ENCODE measurements at places on chromosomes 12 and 14.

GRCh38 chr12:68280240-68280639, 26.8 kb upstream of the IL22 start:
- no peak for DNase-seq

GRCh38 chr14:75125617-75126016, 1.2 kb downstream of the NEK9 start:
- DNase-seq, result peak; percentile 74

GRCh38 chr14:103886304-103887169, 39.2 kb upstream of the PPP1R13B start:
- DNase-seq, result no peak

- no peak for DNase-seq
Observed at GRCh38 chr14:24261256-24261968, 1.6 kb downstream of the TGM1 start.

DNA sequence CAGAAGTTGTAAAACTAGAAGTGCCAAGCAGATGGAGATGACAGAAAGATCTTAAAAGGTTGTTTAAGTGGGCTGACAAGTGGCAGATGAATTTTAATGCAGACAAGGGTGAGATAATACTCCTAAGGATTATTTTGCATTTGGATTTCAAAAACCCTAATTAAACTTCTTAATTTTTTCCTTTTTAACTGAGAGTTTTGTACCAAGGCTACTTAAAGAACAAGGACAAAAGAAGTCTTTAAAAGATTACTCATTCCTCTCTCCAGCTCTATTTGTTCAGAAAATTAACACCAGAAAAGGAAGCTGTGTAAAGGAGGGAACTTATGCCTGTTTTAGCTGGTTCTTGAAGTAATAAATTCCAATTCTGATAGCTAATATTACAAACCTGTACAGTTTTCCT, 275.4 kb downstream of the ETNK1 start:
- no peak for DNase-seq

- no peak for DNase-seq
Observed at GRCh38 chr12:85257671-85258070, 22.3 kb upstream of the ALX1 start.

GRCh38 chr14:75714991-75715390, 53.9 kb downstream of the TTLL5 start:
- DNase-seq, result peak; percentile 23

- no peak for DNase-seq
Observed at GRCh38 chr12:117328556-117329100, 32.8 kb downstream of the NOS1 start.

- DNase-seq, result peak; percentile 87
Observed at GRCh38 chr12:123457980-123458779, at the start of gene SNRNP35. Gene SNRNP35 (plus strand): TSS chr12:123458139. CDS start chr12:123465541, 7,402 bp downstream.

DNA sequence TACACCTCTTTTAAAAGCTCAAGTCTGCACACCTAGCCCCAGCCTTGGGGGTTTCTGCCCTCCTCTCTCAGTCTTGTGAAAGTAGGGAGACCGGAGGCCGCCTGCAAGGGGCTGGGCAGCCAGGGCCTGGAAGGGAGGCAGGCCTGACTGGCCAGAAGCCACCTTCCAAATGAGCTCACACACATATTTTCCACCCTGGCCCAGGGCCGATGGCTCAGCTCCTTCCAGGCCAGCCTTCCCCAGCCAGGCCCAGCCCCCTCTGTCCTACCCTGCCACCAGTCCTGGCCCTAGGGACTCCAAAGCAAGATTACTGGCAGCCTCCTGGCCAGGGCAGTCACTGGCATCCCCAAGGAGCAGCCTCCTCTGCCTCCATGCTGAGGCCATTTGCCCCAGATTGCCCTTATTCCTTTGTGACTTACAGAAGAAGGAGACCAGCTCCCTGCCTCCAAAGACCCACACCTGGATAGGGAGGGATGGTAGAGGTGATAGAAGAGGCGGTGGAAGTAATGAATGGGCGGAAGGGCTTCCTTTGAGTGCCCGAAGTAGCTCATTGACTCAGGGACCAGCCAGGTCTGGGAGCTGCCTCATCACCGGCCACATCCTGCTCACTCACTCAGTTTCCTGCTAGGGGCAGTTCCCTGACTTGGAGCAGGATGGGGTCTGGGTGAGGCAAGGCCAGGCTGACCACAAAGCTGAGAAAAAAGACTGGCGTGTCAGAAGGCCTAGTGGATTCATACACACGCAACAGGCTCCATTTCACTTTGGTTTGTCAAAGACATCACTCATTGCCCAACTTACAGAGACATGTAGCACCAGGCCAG, 14.8 kb downstream of the MMP14 start:
- DNase-seq, result peak; percentile 99

GRCh38 chr12:50052964-50053363, 4.4 kb upstream of the ASIC1 start:
- no peak for DNase-seq

DNA sequence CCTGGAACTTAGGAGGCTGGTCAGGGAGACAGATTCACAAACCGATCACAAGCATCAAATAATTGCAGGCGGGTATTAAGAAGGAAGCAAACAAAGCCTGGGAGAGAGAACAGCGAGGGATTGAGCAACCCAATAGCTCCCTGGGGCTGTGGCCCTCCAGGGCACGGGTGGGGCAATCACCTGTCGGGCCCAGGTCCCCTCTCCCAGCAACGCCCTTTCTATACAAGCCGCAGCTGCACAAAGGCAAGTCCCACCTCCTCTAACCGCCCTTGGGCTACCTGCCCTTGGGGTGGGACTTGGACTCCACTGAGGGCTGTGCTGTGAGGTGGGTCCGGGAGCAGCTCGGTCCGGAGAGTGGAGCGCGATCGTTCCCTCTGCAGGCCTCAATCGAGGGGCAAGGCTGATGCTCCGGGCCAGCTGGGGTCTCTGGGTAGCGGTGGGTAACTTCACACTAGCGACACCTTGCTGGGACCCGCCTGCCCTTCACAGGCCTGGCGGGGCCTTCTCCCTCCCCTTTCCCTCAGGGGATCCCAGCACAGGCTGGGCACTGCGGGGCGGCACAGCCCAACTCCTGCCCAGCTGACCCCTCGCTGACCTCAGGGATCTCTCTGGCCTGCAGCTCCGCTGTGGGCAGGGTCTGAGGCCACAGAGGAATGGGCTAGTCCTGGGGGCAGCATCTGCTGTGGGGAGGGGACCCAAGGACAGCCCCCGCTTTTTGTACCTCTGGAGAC, 8.0 kb downstream of the PHB2 start:
- no peak for DNase-seq

DNA sequence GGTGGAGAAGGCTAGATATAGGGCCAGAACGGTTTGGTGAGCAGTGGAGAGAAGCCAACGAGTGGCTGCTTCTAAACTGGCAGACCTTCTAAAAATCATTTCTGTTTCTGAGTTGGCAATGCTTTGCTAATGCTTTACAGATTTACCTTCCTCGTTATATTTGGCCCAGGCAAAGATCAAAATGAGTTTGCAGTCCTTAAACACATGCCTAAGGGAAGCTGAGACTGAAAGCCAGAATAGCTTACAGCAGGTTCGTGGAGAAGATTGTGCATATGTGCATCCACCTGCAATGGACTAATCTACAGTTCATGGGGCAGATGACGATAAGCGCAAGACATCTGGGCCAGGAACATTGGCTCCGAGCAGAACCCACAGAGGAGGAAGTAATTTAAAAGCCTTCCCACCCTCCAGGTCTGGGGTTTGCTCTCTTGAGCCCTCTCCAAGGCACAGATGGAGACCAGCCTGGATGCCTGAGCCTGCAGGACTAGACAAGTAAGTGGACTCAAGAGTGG, 99.4 kb downstream of the NINJ2 start:
- DNase-seq, result no peak

GRCh38 chr14:68539241-68539737, 253.6 kb downstream of the ZFP36L1 start:
- DNase-seq, result no peak

DNA sequence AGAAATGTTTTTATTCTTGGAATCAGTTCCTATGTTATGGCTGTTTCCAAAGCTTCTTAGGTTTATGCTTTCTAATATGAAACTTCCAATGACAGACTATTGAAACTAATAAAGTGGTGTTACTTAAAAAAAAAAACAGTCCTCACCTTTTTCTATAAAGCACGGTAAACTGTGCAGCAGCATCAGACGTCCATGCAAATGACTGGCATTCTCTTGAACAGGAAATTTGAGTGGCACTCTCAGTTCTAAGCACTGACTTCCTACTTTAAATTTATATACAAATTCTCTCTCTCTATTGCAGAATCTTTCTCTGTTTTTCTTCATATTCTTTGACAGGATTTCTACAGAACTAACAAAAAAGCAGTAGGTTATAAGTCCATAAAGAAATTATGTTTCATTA, 2.8 kb upstream of the RAD51AP1 start:
- no peak for DNase-seq

- DNase-seq, result peak; percentile 96
Observed at GRCh38 chr12:113040722-113041171, 15.8 kb upstream of the DTX1 start.

- no peak for DNase-seq
Observed at GRCh38 chr12:7293670-7294069, 10.2 kb upstream of the ACSM4 start.

DNA sequence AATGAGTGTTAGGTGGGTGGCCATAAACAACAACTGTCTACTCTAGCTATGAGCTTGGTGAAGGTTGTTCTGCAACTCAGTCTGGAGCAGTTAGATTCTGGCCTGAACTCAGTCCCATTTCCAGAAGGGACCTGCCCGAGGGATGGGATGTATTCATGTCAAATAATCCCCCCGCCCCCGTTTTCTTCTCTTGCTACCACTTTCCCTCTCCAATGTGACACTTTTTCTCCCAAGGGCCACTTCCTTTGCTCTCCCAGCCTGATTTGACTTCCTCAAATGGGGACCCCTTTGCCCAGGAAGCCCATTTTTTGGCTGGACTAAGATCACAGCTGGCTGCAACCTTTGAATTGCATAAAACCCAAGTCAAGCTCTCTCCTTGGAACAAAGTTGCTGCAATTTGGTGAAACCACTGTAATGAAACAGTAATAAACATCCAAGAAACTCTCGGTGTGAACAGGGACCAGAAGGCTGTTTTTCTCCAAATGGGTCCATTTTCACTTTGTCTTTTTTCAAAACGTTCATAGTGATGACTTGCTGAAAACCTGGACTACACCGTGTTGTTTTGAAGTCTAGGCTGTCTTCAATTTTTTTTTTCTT, 137.2 kb upstream of the GSC start:
- no peak for DNase-seq

GRCh38 chr12:92951006-92951405, 21.9 kb upstream of the EEA1 start:
- DNase-seq, result no peak

- DNase-seq, result peak; percentile 80
Observed at GRCh38 chr14:100096656-100097055, 31.4 kb downstream of the EVL start.

DNA sequence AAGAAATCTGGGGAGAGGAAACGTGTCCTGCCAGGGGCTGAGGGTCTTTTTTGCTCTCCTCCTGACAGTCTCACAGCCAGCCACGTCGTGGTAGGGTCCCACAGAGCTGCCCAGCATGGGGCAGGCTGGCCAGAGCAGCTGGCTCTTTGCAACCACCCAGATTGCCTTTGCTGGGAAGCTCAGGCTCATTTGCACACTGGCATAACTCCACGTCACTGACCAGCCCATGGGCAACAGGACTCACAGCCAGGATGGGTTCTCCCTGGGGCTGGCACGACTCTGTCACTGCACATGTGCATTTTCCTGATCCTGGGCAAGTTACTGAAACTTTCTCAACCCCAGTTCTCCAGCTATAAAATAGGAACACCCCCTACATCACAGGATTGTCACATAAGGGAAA, 242.2 kb downstream of the DPF3 start:
- no peak for DNase-seq

DNA sequence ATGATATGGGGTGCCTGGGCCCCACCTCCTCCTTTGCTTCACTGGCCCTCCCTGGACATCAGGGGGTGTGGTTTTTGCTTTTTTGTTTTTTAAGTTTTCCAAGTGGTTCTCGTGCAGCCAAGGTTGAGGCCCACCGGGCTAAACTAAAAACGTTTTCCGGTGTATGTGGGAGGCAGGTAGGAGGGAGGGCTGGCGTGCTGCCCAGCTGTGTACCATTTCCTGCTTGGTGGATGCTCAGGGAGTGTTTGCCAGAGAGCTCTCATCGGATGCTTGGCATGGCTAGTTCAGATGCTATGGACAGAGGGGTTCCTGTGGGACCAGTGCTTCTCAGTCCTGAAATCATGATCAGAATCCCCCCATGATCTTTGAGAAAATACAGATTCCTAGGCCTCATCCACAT, 246.4 kb downstream of the CACNA1C start:
- no peak for DNase-seq

DNA sequence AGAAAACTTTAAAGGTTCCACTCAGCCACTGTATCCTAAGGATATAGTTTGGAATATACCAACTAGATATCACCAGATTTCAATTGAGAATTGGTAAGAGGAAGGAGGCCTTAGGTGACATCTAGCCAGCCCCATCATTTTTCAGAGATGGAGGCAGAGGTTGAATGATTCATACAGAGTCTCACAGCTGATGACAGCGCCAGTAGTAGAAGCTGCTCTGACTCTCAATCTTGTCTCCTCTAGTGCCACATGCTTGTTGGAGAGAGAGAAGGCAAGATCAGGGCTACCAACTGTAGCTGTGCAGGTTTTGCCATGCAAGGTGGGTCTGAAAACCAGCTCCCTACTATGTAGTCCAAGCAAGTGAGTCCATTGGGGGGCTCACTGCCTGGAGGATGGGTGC, 6.1 kb downstream of the FRMD6 start:
- peak; percentile 73 for DNase-seq
